ENCODE measurements at places on chromosomes 13 and 19.

DNA sequence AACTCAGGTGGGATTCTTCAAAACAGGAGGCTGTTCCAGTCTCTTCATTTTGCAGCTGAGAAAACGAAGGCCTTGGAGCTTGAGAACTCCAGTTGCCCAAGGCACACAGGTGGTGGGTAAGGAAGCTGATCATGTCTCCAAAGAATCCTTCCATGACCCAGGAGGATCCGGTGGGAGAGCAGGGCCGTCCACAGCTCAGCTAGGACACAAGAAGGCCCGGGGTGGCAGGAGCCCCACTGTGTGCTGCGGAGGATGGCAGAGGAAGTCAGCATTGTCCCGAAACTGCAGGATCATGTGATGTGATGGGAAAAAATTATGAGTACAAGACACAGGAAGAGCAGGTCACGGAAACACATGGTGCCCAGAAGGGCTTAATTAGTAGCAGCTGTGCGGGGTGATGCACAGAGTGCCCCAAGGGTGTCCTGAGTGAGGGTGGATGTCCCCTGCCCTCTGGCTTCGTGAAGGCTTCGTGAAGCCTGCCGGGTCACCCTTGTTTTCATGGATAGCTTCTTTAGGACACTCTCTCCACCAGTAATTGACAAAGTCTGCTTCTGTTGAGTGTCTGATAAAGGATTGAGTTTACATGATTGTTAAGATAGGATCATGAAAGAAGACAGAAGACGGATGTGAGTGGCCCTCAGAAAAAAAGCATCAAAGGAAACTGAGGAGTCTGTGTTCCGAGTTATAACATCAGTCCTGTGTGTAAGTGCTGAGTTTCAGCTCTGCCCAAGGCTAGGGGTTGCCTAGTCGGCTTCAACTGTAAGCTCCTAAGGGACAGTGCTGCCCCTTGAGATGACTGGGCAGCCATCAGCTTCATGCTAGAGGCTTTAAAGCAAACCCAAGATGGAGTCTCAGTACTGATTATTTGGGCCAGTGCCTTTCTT, 33.8 kb upstream of the SACS start:
- no peak overlapping the region for H3K4me3 ChIP-seq
- peaks cover 3% of the 10 kb centered on the region for H3K4me1 ChIP-seq
- no peaks in the 10 kb centered on the region for H3K36me3 ChIP-seq
- no peaks in the 10 kb centered on the region for H3K27me3 ChIP-seq

- H3K4me3 ChIP-seq = no peak overlapping the region
- H3K27ac ChIP-seq = no peak overlapping the region
- DNase-seq = no peak
These were observed 128.7 kb downstream of the LIG4 start for GRCh38 chr13:108086678-108087077.

- H3K27me3 ChIP-seq = no peaks in the 10 kb centered on the region
- no peak overlapping the region for H3K4me3 ChIP-seq
- DNase-seq = peak; percentile 75
- no peak overlapping the region for H3K27ac ChIP-seq
- H3K36me3 ChIP-seq = no peaks in the 10 kb centered on the region
- H3K4me1 ChIP-seq = no peaks in the 10 kb centered on the region
These were observed 628 bp downstream of the CAPN12 start for GRCh38 chr19:38743394-38744297.

DNA sequence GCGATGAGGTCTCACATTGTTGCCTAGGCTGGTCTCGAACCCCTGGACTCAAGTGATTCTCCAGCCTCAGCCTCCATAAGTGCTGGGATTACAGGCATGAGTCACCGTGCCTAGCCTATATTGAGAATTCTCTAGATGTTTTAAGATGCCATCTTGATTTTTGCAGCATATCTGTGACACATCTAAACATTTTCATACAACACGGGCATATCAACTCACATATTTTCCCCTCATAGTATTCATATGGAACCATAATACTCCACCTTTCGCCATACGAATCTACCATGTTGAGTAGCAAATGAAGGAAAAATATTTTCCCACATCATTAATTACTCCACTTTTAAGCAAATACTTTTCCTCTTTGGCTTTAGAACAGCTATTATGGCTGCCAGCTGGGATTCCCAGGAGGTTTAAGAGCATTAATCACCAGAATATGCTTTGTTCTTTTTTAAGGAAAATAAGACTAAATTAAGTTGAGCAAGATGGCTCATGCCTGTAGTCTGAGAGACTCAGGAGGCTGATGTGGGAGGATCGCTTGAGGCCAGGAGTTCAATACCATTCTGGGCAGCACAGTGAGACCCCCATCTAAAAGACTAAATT, 56.9 kb upstream of the GTF2F2 start:
- H3K27ac ChIP-seq = no peak overlapping the region
- no peak for DNase-seq
- no peaks in the 10 kb centered on the region for H3K27me3 ChIP-seq
- no peak overlapping the region for H3K4me3 ChIP-seq
- H3K4me1 ChIP-seq = no peaks in the 10 kb centered on the region
- H3K36me3 ChIP-seq = no peaks in the 10 kb centered on the region

- H3K27me3 ChIP-seq = no peaks in the 10 kb centered on the region
- DNase-seq = no peak
- no peak overlapping the region for H3K4me3 ChIP-seq
- H3K27ac ChIP-seq = no peak overlapping the region
- H3K4me1 ChIP-seq = no peaks in the 10 kb centered on the region
- no peaks in the 10 kb centered on the region for H3K36me3 ChIP-seq
These were observed 26.7 kb upstream of the NAPA start for GRCh38 chr19:47541518-47541917.

- no peak for DNase-seq
- no peaks in the 10 kb centered on the region for H3K36me3 ChIP-seq
- H3K27me3 ChIP-seq = no peaks in the 10 kb centered on the region
- H3K27ac ChIP-seq = no peak overlapping the region
- no peak overlapping the region for H3K4me3 ChIP-seq
- no peaks in the 10 kb centered on the region for H3K4me1 ChIP-seq
These were observed 6.5 kb upstream of the ZNF444 start for GRCh38 chr19:56134654-56134921.

- no peak for DNase-seq
- H3K4me3 ChIP-seq = no peak overlapping the region
- H3K27me3 ChIP-seq = no peaks in the 10 kb centered on the region
- no peaks in the 10 kb centered on the region for H3K4me1 ChIP-seq
- H3K27ac ChIP-seq = no peak overlapping the region
These were observed 23.4 kb downstream of the CEACAM21 start for GRCh38 chr19:41599175-41599966.

DNA sequence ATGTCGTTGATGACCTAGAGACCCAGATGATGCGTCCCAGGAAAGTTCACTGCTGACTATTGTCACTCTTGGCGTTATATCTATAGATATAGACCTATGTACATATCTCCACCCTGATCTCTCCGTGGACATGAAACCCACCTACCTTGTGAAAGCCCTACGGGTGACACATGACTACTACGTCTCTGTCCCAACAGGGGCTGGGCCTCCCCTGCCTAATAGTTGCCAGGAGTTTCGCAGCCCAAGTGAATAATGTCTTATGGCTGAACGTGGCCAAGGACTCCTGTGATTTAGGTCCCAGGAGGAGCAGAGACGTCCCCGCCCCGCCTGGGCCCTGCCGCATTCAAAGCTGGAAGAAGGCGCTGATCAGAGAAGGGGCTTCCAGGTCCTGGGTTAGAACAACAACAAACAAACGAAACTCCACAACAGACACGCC, 4.9 kb upstream of the POU4F1 start:
- H3K27me3 ChIP-seq = peaks cover 67% of the 10 kb centered on the region
- no peaks in the 10 kb centered on the region for H3K36me3 ChIP-seq
- DNase-seq = no peak

DNA sequence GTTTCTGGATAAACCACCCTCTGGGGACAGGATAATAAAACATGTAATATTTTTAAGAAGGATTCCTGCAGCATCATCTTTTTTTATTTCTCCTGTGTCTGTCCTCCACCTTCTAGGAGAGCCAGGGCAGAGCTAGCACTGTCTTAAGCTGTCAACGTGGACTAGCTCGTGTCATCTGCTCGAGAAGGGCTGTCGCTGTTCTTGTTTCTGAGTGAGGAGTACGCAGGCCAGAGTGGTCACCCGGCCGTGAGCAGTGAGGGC, 13.9 kb downstream of the CAPN12 start:
- DNase-seq = no peak
- no peaks in the 10 kb centered on the region for H3K27me3 ChIP-seq
- no peak overlapping the region for H3K4me3 ChIP-seq
- H3K36me3 ChIP-seq = peaks cover 15% of the 10 kb centered on the region
- H3K27ac ChIP-seq = no peak overlapping the region
- H3K4me1 ChIP-seq = no peaks in the 10 kb centered on the region

DNA sequence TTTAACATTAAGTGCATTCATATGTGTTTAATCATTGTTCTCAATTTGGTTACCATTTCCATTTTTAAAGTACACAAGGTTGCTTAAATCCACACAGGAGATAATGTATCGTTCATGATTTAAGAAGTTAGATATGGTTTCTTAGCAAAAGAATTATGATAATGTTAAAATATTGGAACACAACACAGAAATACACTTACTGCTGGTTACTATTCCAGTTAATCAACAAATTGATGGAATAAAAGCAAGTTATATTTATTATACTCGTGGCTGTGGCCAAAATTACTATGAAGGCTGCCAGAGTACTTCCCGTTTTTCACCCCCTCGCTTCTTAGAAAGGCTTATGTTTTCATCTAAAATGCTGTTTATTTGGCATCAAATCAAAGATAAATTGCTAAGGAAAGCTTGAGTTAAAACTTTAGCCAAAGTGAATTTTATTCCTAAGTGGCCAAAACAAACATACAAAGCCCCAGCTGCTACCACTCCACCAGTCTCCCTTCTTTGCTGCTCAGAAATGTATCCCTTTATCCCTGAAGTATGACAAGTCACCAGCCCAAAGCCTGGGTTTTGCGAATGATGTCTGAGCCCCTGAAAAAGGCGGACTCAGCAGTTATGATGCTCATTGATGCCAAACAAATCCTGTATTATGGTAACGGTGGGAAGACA, 27.7 kb downstream of the LCP1 start:
- no peak overlapping the region for H3K4me3 ChIP-seq
- H3K4me1 ChIP-seq = no peaks in the 10 kb centered on the region
- H3K36me3 ChIP-seq = no peaks in the 10 kb centered on the region
- no peak for DNase-seq
- H3K27ac ChIP-seq = no peak overlapping the region
- no peaks in the 10 kb centered on the region for H3K27me3 ChIP-seq

DNA sequence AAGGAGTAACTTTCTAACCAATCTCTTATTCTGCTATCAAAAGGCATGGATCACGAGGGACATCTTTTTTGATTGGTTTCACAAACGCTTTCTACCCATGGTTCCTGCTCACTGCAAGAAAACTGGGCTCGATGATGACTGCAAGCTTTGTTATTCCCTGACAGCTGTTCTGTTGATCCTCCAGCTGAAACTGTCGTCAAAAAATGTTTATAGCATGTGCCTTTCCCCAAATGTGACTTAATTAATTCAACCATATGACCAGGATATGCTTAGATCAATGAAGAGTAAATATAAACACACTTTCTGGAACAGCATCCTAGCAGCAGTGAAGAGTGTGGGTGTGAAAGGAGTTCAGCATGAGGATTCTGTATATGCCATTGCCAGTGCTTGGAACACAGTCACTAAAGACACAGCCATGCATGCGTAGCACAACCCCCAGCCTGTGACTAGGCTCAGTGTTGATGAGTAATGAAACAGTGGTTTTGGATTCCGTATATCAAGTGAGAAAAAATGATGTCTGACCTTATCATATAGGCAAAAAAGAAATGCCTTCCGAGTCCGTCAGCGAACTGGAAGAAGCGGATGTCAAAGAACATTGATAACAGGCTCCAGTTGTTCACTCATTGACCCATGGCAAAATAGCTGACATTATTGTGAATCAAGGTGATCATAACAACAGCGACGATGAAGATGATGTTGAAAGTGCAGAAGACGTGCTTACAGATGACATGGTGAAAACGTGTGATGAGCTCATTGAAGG, 347.4 kb downstream of the FGF9 start:
- H3K27me3 ChIP-seq = no peaks in the 10 kb centered on the region
- H3K4me1 ChIP-seq = no peaks in the 10 kb centered on the region

DNA sequence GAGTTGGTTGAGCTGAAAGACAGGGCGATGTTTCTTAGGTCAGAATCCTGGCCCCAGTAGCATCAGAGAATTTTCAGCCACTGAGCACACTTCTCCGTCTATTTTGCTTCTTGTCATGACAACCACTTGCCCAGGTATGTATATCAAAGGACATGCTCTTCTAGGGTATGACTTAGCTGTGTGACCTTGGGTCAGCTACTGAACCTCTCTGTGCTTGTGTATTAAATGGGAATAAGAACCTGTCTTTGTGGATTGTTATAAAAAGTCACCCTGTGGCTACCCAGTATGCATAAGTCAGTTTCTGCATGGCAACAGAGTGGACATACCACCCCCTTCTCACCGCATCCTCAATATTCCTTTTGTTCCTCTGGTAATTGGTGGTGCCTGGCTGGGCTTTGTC, 26.1 kb downstream of the MBD3L1 start:
- no peaks in the 10 kb centered on the region for H3K4me1 ChIP-seq
- H3K27ac ChIP-seq = no peak overlapping the region
- H3K4me3 ChIP-seq = no peak overlapping the region
- H3K36me3 ChIP-seq = no peaks in the 10 kb centered on the region
- DNase-seq = no peak

DNA sequence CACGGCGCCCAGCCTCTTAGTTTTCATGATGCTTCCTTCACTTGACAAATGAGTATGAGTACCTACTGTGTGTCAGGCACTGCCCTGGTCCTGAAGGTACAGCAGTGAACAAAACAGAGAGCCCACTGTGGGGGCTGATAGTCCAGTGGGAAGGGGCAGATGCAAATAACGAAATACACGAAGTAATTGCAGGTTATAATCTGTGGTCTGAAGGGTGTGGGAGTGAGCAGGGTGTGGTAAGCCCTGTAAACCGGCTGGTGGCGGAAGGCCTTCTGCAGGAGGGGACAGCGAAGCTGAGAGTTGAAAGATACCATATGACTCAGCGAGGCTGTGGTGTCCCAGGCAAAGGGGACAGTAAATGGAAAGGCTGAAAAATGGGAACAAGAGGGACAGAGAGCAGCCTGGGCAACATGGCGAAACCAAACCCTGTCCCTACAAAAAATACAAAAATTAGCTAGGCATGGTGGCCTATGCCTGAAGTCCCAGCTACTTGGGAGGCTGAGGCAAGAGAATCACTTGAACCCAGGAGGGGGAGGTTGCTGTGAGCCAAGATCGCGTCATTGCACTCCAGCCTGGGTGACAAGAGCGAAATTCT, 60.5 kb downstream of the MAP4K1 start:
- H3K27me3 ChIP-seq = no peaks in the 10 kb centered on the region
- no peak for DNase-seq
- H3K27ac ChIP-seq = no peak overlapping the region
- H3K36me3 ChIP-seq = no peaks in the 10 kb centered on the region

All from kidney (tissue), 22 donors.